ENCODE measurements at places on chromosomes 3 and 15. TPM values are rescaled to one million over a fixed set of nuclear protein-coding genes. Genes with fewer than 3 reads are reported as not detected.

Gene RLBP1
- not detected for total RNA-seq

Gene ISLR
- total RNA-seq, result 40.6 TPM

Gene GOLGA8J
- total RNA-seq, result not detected

DNA sequence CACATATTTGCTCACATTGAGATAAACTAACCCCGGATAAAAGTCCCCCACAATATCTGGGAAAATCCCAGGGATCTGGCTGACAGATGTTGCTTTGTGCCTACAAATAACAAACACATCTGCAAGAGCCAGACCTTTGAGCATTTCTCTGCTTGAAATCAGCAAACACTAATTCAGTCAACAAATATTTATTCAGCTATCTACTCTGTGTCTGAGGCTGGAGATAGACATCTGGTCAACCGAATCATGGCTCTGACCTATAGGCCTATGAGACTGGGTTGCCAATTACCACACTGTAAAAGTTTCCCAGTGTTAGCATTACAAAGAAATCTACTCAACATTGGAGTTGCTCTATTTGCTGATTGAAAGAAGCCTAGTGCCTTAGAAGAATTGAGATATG is 201.1 kb upstream of the CADPS start:
- no peak for DNase-seq

- DNase-seq, result no peak
Measured at GRCh38 chr3:41274944-41275668, 75.8 kb downstream of the CTNNB1 start.

DNA sequence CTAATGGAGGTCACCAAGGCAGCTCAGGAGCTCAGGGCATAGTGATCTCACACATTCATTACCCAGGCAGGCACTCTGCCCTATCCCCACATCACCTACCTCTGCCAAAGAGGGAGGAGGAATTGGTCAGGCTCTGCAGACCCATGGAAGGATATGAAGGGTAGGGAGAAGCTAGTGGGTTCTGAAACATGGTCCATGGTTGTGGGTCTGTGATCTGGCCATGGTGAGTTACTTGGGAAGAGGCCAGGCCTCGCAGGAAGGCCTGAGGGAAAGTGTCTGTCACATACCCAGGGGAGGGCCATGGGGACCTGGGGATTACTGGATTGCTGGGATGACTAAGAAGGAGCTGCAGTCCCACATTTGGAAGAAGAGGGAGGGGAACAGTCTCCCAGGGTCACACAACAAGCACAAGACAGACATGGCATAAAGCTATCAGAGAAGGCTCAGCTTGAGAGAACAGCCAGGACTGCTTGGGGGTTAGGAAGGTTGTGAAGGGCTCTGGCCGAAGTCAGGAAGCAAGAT is 1.4 kb upstream of the PRSS50 start:
- DNase-seq, result no peak

DNA sequence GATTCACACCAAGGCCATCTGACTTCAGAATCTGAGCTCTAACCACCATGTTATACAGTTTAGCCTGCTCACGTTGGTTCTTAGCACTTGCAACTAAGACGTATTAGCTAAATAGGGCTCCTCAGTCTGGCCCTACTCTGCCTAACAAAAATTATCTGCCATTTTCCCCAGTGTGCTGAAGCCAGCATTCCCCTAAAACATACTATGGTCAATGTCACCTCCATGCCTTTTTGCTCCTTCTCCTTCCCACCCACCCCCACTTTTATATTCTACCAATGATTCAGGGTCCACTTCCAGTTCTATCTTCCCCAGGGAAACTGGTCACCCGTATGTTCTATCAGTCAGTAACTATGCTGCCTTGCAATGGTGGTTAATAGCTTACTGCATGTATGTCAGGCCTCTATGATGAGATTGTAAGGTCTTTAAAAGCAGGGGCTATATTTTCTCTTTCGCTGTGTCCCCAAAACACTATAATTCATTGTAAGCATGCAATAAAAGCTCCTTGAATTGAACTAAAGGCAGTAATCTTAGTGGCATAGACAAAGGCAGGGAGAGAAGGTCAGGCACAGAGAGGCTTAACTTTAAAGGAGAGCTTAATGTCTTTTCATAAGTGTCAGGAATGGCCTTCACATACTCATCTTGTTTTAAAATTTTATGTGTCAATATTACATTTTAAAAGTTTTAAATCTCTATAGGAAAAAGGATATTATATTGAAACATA is 23.3 kb downstream of the POPDC2 start:
- DNase-seq, result no peak

Gene GLDN
- total RNA-seq, result 21.8 TPM

Gene BNC1
- total RNA-seq, result 3.1 TPM

GRCh38 chr15:83973816-83974215 is 261.8 kb upstream of the GOLGA6L4 start:
- no peak for DNase-seq

Gene NEK10
- total RNA-seq, result 0.49 TPM

- DNase-seq, result no peak
Measured at GRCh38 chr15:73596174-73596573, 37.0 kb downstream of the NPTN start.

Gene DLL4
- total RNA-seq, result 22.0 TPM

- peak; percentile 36 for DNase-seq
Measured at GRCh38 chr15:82301296-82302016, 38.8 kb downstream of the SAXO2 start.

GRCh38 chr15:67865331-67865730 is 25.5 kb upstream of the RNU6-1 start:
- DNase-seq, result no peak

Gene SEMA6D
- total RNA-seq, result 8.0 TPM

DNA sequence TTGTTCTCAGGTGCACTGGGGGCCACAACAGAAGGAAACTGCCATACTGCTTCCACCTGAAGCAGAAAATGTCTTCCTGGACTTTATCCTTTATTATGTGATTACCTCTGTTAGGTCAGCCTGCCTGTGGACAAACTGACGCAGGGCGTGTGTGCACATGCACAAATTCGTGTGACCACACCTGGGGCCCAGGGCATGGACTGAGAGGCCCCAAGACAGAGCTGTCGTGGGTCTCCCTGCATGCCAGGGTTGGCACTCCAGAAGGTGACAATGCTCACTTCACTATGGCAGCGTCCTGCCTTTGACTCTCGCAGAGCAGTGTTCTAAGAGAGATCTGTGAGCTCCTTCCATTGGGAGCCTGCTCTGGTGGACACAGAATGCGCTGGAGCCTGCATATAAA is 34.5 kb downstream of the CCDC12 start:
- no peak for DNase-seq

DNA sequence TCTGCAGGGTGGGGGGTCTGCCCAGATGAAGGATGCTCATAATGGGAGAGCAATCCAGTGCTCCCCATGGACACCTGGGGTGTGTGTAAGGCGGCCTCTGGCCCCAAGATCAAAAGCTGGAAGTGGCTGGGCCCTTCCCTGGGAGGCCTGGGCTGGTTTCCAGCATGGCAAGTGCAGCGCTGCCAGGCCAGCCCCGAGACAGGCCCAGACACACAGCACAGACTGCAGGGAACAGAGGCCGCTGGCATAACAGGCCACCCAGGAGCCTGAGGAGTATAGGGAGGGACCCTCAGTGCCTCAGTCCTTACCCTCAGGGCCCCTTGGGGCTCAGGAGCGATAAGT is 10.0 kb downstream of the ITPKA start:
- DNase-seq, result no peak

- DNase-seq, result peak; percentile 66
Measured at GRCh38 chr15:94070356-94071295, 160.7 kb upstream of the MCTP2 start.

DNA sequence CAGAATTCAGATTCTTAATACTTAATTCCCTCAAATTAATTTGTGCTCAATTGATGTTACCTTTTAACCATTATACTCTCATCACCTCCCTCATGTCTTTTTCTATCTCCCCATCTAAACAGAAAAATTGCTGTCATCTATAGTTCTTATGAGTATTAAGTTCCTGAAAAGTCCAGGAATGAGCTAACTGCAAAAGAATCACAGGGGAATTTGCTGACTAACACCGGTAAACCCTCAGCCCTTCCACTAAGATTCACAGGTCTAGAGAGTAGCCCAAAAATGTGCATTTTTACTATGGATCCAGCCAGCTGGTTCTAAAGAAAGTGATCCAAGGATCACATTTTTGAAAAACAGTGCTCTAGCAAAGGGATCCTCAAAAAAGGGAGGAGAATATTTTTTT is 67.0 kb downstream of the SETD2 start:
- DNase-seq, result no peak

Gene TJP1
- 147 TPM for total RNA-seq

DNA sequence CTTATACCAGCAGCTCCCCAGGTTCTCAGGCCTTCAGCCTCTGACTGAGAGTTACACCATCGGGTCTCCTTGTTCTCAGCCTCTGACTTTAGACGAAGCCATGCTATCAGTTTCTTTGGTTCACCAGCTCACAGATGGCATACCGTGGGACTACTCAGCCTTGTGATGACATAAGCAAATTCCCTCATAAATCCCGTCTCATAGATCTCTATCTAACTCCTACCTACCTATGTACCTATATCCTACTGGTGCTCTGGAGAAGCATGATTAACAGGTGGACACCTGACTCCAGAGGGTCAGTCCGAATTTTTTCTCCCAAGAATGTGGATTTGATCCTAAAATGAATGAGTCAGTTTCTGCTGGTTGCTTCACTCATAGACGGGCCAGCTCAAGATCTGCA is 59.1 kb upstream of the CDV3 start:
- DNase-seq, result no peak

Gene CCRL2
- 28.5 TPM for total RNA-seq

- peak; percentile 6 for DNase-seq
Measured at GRCh38 chr3:49244581-49245205, 32.3 kb downstream of the C3orf62 start.

Gene WWTR1
- 87.7 TPM for total RNA-seq

- no peak for DNase-seq
Measured at GRCh38 chr3:186757686-186758220, 25.6 kb upstream of the EIF4A2 start.

Gene CCDC51
- 11.4 TPM for total RNA-seq

DNA sequence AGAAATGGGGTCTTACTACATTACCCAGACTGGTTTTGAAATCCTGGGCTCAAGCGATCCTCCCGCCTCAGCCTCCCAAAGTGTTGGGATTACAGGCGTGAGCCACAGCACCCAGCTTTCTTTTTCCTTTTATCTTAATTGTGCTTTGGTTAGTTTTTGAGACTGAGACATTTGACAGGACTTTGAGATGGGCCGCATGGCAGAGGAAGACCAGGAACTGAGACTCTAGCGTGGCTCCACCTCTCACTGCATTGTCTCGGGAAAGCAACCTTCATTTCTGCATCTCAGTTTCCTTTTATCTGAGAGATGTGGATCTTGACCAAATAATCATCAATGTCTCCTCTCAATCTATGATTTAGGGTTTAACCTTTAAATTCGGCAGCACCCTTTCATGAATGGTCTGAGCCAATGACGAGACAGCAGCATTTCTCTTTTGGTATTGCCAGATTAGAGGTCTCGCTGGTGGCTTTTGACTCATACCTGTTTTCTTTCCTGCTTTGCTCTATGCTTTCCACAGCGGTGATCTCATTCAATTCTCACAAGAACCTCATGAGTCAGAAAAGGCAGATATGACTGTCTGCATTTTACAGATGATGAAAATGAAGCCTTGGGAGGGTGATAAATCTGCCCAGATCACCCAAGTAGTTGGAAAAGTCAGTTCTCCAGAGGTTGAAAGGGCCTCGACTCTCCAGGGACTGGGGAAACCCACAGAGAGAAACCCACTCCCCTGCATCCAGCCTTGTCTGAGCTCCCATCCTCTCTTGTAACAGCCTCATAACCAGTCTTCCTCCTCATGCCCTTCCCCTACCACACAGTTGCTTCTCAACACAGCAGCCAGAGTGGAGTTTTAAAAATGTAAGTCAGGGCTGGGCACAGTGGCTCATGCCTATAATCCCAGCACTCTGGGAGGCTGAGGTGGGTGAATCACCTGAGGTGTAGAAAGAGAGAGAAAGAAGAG is 84.8 kb upstream of the FOXB1 start:
- DNase-seq, result no peak

- DNase-seq, result no peak
Measured at GRCh38 chr3:61347981-61348380, 96.7 kb upstream of the FHIT start.

DNA sequence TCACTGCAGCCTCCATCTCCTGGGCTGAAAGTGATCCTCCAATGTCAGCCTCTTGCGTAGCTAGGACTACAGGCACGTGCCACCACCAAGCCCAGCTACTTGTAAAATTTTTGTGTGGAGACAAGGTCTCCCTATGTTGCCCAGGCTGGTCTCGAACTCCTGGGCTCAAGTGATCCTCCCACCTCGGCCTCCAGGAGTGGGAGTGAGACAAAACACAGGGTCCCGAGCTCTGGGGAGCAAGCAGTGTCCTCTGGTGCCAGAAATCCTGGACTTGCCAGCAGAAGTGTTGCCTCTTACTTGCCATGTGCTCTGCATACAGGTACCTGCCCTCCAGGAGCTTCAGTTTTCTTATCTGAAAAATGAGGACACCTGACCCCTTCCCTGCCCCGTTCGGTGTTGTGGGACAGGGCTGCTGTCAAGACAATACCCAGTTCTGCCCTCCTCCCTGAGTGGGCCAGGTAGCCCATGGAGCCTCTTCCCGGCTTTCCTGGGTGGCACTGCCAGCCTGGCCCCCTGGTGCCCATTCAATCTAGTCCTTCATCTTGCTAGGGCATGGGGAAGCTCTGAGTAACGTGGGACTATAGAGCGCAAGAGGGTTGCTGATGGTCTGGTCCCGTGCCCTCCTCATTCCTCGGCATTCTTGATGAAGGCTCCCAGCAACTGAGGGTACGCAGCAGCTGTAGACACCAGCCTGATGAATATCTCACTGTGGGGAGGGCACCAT is 164.6 kb downstream of the GOLGA6L4 start:
- peak; percentile 48 for DNase-seq

Gene USP3
- 62.5 TPM for total RNA-seq

DNA sequence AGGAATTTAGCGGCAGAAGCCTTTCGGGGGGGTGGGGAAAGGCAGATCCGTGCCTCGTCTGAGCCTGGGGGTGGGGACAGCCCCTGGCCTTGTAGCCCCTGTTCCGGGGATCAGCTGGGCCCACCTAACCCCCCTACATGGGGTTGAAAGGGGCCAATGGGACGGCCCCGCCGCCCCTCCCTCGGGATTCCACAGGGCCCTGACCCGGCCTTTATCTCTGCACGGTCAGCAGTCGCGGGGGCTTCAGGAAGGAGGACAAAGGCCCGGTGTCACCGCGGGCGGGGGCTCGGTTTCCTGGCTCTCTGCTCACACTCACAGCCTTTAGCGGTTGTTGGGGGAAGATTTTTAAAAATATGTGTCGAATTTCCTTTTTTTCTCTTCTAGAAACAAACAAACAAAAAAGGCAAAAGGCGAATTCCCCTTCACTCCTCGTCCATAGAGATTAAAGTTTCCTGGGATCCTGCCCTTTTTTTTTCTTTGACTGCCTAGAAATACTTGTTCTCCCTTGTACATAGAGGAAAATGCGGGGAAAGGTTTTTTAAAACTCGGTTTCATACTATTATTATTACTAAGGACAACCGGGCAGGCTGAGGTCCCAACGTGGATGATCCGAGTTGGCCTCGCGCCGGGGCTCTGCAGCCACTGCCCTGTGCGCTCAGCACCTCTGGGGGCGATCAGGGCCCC is 7.9 kb downstream of the FOXL2 start:
- DNase-seq, result no peak
